ENCODE measurements at places on chromosomes 3 and 15.

DNA sequence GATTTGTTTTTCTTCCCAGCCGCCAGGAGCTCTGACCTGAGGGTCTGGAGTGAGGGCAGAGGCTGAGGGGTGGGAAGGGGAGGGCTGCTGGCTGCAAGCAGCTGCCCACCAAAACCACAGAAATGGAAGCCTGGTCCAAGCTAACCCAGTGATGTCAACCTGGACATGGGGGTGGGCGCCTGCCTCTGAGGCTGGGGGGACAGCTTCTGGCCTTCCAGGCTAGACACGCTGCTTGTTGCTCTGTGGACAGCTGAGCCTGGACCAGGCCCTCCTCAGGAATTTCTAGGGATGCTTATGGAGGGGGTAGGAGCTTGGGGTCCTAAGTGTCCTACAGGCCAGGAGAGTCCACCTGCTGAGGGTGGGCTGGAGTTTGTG lies 21.4 kb downstream of the PSTPIP1 start:
- DNase-seq = no peak

DNA sequence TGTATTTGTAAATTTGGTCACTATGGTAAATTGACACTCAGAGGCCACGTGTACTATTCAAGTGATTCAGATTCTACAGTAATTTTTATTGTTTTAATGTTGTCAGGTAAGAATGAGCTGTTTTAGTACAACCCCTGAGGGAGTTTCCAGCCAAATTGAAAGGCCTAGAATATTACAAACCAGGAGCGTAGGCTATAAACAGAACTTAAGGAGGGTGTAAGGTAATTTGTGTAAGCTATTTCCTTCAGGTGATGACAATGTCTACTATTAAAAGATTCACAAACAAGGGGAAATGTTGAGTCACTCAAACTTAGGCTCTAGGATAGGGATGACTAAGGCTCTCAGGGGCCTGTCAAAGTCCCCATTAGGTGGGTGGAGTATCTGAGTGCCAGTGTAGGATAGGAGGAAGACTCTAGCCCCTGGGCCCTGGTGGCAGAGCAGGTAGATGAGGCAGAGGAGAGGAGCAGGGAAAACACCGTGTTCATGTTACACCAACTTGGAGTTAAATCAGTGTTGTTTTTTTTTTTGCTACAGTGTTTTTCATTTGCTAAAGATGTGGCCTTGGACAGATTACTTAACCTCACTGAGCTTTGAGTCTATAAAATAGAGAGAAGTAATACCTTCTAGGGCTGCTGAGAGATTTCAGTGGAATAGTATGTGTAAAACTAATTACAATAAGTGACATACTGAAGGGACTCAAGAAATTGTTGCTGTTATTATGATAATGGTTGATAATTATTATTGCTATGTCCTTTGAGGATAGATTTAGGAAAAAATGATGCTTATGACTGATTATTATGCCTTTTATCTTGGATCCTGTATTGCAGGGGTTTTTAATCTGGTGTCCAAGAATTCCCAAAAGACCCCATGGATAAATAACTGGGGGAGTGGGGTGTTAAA lies 10.3 kb downstream of the TM4SF1 start:
- peak; percentile 69 for DNase-seq

- DNase-seq = no peak
Measured at GRCh38 chr3:139585820-139586219, 46.3 kb upstream of the RBP1 start.

- no peak for DNase-seq
Measured at GRCh38 chr3:152083135-152083534, 185.6 kb upstream of the MBNL1 start.

- no peak for DNase-seq
Measured at GRCh38 chr15:60134609-60135008, 130.5 kb downstream of the FOXB1 start.

GRCh38 chr3:113088616-113089015 lies 97.8 kb downstream of the GTPBP8 start:
- no peak for DNase-seq

GRCh38 chr3:184230081-184230602 lies 757 bp downstream of the VWA5B2 start:
- no peak for DNase-seq

DNA sequence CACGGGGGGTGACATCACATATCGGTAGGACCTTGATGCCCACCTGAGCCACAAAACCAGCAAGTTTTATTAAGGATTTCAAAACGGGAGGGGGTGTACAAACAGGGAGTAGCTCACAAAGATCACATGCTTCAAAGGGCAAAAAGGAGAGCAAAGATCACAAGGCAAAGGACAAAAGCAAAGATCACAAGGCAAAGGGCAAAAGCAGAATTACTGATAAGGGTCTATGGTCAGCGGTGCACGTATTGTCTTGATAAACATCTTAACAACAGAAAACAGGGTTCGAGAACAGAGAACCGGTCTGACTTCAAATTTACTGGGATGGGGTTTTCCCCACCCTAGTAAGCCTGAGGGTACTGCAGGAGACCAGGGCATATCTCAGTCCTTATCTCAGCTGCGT lies 143.5 kb upstream of the LPP start:
- no peak for DNase-seq

DNA sequence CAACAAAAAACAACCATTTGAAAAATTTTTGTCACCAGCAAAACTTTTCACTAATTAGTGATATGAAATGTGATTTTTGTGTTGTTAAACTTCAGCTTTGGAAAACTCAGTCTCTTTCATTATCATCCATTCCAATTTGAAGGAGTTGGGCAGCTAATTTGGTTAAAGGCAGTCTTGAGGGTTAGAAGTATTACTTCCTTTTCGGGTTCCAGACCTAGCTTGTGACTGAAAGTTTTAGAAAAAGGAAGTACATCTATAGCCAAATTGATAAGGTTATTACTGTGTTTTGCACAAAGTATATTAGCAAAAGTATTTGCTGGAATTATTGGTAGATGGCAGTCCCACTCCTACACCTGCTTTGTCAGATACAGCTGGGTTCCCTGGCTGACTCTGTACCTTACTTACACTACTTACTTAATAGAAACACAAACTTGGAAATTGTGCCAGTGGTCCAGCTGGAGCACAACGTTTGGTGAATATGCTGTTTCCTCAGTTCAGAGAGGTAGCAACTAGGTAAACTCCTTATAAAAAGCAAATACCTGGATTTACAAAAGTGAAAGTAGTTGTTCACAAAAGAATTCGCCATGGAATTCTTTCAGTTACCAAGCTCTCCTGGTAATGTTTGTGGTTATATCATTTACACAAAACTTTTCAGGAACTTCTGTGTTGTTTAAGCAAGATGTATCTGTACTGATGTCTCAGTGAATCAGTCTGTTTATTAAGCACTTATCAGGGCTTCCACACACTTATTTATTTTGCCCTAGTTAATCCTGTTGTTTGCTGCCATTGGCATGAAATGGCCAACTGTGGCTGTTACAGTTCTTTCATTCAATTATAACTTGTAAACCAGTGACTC lies 31.6 kb downstream of the TIPARP start:
- peak; percentile 26 for DNase-seq

DNA sequence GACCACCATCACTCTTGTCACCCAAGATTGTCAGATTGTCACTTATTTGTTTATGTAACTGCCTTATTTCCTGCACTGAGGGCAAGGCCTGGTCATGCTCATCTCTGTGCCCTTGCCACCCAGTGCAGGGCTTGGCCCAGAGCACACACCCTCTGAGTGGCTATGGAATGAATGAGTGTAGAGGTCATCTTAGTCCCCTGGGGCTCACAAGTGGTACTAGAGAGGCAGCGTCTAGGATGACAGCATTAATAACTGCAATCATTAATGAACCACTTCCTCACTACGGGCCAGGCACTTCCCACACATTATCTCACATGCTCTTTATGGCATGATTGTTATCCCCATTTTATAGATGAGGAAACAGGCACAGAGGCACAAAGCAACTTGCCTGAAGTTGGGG lies 117.0 kb downstream of the SMAD6 start:
- DNase-seq = no peak

GRCh38 chr3:56799251-56799882 lies 2.4 kb downstream of the ARHGEF3 start:
- peak; percentile 61 for DNase-seq

DNA sequence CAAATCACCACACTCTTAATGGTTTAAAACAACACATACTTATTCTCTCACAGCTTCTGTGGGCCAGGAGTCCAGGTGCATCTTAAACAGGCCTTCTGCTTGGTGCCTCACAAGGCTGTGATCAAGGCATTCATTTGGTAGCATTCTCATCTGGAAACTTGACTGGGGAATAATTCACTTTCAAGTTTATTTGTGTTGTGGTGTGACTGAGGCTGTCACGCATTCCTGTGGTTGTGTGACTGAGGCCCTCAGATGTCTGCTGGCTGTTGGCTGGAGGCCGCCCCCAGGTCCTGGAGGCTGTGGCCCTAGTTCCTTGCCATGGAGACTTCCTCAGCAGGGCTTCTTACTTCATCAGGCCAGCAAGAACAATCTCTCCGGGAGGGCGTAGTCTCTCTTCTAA lies 16.9 kb upstream of the FAM3D start:
- DNase-seq = no peak

GRCh38 chr3:35562141-35562540 lies 77.2 kb upstream of the ARPP21 start:
- DNase-seq = no peak

DNA sequence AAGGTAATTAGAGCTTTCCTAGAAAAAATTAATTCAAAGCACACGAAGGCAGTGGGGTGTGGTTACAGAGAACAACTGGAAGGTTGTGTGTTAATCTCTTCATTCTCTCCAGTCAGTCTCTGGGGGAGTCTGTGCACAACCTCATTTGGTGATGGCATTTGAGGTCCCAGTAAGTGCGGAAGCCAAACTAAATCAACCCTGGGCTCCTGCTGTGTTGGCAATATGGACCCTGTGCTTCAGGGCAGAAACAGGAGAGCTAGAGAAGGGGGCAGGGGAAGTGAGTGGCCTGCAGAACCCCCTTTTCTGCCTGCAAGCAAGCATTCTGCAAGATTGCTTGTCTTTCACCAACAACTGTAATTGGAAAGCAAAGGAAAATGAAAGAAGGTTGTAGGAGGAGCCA lies 195.9 kb upstream of the ST8SIA2 start:
- DNase-seq = no peak

DNA sequence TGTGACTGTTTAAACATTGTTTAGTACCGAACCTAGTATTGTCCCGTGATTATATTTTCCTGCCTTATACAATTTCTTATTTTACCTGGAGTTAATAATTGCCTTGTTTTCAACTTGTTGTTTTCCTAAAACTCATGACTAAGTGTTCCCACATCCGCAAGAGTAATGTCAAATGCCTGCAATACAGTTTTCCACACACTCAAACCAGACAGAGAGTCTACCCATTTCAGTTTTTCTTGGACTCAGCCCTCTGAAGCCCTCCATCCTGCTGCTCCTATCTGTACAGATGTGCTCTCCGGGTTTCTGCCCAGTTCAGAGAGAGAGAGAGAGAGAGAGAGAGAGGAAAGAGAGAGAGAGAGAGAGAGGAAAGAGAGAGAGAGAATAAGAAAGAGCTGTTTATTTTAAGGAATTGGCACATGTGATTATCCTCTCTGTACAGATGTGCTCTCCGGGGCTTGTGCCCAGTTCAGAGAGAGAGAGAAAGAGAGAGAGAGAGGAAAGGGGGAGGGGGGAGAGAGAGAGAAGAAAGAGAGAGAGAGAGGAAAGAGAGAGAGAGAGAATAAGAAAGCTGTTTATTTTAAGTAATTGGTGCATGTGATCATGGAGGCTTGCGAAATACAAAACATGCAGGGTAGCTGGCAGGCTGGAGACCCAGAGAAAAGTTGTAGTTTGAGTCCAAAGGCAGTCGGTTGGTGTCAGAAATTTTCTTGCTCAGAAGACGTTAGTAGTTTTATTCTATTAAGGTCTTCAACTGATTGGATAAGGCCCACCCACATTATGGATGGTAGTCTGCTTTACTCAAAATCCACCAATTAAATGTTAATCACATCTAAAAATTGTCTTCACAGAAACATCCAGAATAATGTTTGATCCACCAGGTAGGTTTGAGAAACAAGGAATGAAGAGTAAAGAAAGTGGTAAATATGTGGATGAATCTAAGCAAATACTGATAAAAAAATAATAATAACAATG lies 104.1 kb upstream of the GOLGA8J start:
- DNase-seq = no peak

- no peak for DNase-seq
Measured at GRCh38 chr15:99451484-99451883, 114.3 kb upstream of the MEF2A start.

DNA sequence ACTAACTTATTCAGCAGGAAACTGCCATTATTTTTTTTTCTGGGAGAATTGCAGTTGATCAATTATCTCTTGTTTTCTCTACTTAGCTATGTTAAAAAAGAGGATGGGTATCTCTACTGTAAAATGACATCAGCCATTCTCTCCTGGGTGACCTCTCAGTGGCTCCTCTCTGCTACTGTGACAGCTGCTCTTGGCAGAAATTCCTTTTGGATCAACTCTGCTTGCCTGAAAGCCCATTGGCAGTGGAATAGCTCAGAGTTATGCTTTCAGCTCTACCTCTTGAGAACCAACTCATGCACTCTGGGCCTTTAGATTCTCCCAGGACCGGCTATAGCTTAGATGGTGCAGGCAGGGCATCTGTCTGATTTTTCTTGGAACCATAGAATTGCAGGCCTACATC lies 99.9 kb upstream of the GAP43 start:
- no peak for DNase-seq

DNA sequence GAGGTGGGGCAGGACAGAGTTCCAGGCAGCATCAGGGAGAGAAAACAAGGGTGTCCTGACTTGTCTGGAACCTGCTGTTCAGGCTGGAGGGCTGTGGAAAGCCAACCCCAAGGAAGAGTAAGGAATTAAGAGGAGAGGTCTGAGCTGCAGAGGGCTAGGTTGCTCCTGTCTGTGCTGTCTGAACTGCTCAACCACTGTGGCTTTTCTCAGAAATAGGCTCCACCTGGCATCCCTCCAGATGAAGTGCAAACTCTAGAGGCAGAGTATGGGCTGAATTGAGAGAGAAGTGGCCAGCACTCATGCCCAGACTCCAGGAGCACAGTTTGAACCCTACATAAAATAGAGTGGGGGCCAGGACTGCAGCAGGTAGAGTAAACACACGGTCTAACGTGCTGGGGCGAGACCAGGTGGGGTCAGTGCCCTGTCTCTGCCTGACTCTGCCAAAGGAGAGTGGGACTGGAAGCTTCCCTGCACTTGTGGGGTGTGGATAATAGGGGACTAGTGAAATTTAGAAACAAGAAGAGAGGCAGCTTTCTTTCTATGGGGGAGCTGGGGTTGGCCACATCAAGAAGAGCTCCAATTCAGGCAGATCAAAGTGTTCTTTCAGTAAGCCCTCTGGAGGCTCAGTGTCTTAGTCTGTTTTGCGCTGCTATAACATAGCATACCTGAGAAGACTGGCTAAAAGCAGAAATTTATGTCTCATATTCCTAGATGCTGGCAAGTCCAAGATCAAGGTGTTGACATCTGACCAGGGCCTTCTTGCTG lies 28.0 kb upstream of the MNS1 start:
- DNase-seq = no peak
